ENCODE measurements at places on chromosomes 5 and 9.

DNA sequence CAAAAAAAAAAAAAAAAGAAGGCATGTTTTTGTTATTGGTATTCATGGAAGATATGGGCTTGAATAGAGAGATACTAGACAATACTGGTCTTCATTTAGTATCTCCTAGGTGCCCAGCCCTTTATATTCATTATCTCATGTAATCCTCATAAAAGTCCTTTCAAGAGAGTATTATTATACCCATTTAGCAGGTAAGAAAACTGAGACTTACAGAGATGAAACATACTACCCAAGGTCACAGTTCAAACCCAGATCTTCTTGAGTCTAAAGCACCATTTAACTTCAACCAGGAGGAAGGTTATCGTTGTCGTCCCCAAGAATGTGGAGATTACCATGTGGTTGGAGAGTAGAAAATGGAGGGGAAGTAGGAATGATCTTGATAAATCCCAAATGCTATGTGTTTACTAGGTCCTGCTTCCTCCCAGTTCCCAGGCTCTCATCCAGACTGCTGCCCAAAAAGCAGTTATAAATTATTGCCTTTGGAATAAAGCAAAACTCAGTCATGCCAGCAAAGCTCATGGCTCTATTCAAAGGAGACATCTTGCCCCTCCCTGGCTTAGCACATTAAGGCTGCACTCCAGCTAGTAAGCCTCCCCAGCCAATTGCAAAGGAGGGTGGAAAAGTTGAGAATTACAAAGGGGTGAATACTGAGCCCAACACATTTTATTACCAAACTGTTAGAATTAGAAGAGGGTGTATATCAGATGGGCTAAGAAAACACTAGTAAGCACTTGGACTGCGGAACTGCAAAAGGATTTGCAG, 163.9 kb downstream of the PIK3R1 start:
- no peak for DNase-seq

DNA sequence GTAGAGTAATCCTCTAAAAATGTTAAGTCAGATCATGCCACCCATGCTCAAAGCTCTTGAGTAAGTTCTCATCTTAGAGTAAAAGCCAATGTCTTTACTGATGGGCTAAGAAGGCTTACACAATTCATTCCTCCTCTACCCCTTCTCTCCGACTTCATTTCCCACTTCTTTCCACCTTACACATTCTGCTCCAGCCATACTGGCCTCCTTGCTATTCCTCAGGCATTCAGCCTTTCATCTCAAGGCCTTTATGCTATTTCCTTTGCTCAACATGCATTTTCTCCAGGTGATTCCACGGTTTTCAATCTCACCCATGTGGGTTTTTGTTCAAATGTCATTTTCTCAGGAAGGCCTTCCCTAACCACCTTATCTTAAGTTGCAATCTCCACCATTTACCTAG, 104.9 kb downstream of the MAP1B start:
- no peak for DNase-seq

- no peak for DNase-seq
Measured at GRCh38 chr9:20238921-20239320, 383.4 kb downstream of the MLLT3 start.

- DNase-seq = no peak
Measured at GRCh38 chr5:93079046-93079445, 502.0 kb downstream of the NR2F1-AS1 start.

- no peak for DNase-seq
Measured at GRCh38 chr5:153896701-153897100, 142.0 kb downstream of the FAM114A2 start.

- no peak for DNase-seq
Measured at GRCh38 chr5:156121882-156122281, 205.1 kb upstream of the SGCD start.

- DNase-seq = no peak
Measured at GRCh38 chr9:80932181-80932580, 757.2 kb downstream of the TLE1 start.

DNA sequence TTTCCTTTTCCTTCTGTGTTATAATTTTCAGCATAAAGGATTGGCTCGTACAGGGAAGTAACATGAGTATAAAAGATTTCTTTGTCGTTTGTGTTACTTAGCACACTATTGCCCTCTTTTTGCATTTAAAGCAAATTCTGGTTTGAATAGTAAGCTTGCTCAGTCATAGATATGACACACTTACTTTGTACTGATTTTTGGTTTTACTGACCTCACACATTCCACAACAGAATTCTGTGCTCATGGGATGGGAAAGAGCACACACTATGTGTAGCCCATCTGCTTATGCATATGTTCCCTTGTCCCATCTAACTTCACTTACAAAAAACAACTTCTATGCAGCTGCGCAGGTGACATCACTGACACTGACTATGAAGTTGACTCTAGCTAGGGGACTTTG, 111.9 kb upstream of the MTAP start:
- no peak for DNase-seq

All from effector CD8-positive, alpha-beta T cell (primary cell).